ENCODE measurements at places on chromosomes 3 and 15.
A peak's percentile ranks its signal among the peaks of the same experiment; 100 is the strongest.

DNA sequence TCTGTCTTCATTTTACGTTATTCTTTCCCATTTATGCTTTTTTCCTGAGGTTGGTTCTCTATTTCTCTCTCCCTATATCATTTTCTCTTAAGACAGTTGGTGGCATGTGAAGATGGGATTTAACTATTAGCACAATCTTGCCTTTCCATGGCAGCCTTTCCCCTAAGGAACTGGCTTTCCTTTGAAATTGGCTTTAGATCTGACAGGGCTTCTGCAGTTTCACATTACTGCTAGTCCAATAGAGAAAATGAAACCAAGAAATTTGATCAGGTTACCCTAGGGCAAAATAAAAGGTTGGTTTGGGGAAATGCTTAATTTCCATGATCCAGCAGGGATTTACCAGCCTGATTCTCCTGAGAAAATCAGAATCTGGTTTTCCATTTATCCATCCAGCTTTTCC is 22.7 kb upstream of the CHL1 start:
- DNase-seq, result no peak

DNA sequence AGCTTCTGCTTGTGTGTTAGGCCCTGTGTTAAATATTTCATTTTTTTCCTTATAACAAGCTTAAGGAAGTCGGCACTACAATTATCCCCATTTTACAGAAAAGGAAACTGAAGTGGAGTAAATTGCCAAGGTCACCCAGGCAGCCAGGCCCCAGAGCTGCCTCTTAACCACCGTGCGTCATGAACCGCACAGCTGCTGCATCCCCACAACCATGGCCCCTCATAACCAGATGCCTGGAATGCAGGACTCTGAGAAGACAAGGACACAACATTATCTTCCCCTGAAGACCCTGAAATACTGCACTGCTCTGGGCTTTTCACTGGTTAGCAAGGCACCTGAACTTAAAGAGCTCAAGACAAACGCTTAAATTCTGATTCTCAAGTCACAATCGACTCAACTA is 14.6 kb downstream of the LRIG1 start:
- DNase-seq, result no peak

- no peak for DNase-seq
Measured at GRCh38 chr3:113374078-113374477, 67.2 kb downstream of the CFAP44 start.

DNA sequence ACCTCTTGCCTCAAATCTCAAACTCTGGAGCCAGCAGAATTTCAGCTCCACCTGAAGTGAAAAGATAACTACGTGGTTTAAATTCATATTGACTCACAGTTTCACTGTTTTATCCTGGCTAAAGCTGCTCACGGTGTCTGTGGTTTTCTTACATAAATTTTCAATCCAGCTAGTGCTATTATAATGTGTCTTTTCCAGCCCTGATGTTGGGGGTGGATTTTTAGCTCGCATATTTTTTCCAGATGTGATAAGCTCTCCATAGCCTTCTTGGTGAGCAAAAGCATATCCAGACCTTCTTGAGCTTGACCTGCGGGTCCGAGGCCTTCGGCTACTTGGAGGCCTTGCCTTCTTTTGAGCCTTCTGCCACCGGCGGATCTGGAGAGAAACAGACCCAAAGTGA is 239.3 kb downstream of the DTWD1 start:
- DNase-seq, result no peak

- DNase-seq, result no peak
Measured at GRCh38 chr3:129282727-129283327, 4.2 kb downstream of the HMCES start.

DNA sequence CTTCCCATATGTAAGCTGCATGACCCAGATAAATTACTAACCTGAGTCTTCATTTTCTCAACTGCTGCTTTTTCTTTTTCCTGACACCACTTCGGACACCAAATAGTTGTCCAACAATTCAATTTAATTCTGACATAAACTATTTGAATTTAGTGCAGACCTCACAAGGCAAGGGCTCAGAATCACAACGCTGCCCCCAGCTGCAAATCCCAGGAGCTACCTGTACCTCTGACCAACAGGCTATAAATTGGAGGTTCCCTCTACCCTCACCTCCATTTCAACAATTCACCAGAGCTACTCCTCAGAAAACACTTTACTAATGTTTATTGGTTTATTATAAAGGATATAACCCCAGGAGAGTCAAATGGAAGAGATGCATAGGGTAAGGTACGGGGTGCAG is 737.6 kb downstream of the NTRK3 start:
- no peak for DNase-seq

DNA sequence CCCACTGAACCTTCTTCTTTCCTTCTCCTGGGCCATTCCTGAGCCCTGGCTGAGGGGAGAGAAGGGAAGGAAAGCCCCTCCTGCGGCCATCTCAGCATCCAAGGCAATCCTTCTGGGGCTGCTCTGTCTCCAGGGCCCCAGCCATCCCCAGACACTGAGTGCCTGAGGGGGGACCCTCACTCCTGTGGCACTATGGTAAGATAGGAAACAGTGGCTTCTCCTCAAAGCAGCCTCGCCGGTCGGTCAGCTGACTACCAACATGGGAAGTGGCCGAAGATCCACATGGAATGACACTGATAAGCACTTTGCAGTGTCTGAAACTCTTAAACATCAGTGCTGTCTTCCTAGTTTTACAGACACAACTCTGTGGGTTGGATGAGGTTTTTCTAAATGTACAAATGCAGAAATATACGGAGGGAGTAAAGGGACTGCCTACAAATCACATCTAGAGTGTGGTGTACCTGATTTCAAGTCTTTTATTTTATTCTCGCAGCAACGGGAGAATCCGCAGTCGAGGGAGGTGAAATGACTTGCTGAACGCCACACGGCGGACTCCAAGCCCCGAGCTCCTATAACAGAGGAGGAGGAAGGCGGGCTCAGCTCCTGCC is 973 bp upstream of the ITPKA start:
- DNase-seq, result peak; percentile 26

Measured in posterior cingulate gyrus (tissue), 11 donors.